ENCODE measurements at places on chromosomes 4 and X.

GRCh38 chr4:36313301-36313700 is 31.9 kb downstream of the DTHD1 start:
- no peak for ATAC-seq

DNA sequence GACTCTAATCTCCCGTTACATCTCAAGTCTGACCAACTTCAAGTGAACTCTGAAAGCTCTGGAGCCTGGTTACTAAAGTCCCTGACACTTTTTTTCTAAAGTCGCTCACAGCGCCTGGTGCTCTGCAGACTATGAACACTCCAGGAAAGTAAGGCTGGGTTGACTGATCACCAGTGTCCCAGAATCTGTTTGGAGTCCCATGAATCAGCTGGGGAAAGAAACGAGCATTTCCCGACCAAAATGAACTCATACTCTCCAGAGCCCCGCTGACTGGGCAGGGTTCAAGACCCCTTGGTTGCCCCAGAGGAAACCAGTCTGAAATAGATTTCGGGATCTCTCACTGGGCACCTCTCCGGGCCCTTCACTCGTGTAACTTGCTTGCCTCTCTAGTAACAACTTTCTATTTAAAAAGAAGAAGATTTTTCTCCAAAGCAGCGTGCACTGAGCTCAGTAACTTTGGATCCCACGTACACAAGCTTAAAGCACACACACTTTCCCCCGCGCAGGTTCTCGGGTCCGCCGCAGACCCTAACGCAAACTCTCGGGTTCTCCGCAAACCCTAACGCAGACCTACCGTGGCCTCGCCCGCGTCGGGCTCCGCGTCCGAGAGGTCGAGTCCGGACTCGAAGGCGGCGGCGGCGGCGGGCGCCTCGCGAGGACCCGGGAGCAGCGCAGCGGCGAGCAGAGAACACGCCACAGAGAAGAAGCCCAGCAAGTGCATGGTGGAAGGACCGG is 964 bp downstream of the VEGFC start:
- ATAC-seq = no peak

DNA sequence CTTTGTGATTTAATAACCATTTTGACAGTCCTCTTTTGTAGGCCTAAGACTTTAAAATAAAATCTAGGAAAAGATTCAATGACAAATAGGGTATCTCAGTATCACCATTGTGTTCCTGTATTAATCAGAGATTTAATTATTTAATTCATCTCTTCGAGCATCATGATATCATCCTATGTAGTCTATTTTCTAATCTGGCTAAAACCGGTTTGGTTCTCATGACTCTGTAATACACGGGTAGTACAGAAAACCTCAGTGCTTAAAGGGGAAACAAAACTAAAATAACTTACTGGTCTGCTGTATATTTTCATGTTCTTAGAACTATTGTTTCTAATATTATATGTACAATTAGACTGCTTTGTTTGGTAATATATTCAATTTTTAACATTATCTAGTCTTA is 23.7 kb upstream of the FBXW7 start:
- peak; percentile 58 for ATAC-seq

GRCh38 chrX:132127743-132128142 is at the start of gene FRMD7:
TSS of gene FRMD7 (minus strand) at chrX:132128020. CDS start at chrX:132127844, 176 bp downstream.
- ATAC-seq = no peak

- no peak for ATAC-seq
Measured at GRCh38 chrX:150990910-150991309, 7.8 kb downstream of the HMGB3 start.

DNA sequence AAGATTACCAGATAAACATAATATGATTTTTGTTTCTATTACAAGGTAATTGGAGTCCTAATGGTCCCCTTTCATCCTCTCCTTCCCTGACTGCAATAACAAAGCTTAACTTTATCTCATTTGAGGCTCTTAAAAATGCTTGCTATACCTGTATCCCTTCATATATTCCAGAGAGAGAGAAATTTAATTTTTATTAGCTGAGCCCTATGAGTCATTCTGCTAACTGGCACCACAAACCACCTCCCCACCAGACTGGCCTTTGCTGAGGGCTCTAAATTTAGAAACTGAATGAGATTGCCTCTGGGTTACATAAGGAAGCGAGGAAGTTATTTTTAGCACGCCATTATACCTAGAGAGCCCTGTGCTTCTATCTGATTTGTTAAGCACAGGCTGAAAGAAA is 27.4 kb downstream of the CBLL2 start:
- peak; percentile 71 for ATAC-seq

- ATAC-seq = no peak
Measured at GRCh38 chr4:38360201-38360600, 303.8 kb upstream of the KLF3 start.

- no peak for ATAC-seq
Measured at GRCh38 chrX:22109442-22109841, 77.3 kb downstream of the PHEX start.

GRCh38 chr4:125316401-125316790 is 1.6 kb downstream of the FAT4 start:
- ATAC-seq = no peak

DNA sequence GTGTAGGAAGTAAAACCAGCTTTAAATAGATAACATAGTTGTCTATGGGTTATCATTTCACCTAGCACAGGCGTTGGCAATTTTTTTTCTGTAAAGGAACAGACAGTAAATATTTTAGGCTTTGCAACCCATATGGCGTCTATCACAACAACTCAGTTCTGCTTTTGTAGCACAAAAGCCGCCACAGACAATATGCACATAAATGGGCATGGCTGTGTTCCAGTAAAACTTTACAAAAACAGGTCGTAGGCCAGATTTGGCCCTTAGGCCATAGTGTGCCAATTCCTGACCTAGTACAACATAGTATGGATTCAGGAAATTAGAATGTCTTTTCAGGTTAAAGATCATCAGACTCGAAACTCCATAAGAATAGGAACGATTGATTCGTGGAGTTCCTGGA is 265.3 kb upstream of the GK2 start:
- no peak for ATAC-seq

GRCh38 chr4:106263594-106264330 is 52.2 kb downstream of the TBCK start:
- ATAC-seq = no peak

GRCh38 chr4:72011906-72012305 is 19.9 kb upstream of the NPFFR2 start:
- ATAC-seq = no peak

GRCh38 chr4:19512086-19512485 is 739.6 kb upstream of the SLIT2 start:
- no peak for ATAC-seq

DNA sequence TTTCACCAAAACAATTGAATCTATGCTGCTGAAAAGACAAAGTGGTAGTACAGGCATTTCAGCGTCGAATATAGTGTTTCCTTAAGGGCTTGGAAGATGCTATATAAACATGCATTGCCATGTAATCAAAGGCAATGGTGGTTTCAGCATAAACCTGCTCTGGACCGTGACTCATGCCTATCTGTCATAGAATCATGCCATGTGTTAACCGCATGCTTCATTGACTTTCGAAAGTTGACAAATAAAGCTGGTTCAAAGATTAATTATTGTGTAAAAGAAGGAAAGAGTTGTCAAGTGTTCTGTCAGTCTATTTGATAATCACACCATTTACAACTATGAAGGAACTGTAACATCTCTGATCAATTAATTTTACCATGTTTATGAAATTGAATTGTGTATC is 83.2 kb downstream of the FUNDC1 start:
- no peak for ATAC-seq

DNA sequence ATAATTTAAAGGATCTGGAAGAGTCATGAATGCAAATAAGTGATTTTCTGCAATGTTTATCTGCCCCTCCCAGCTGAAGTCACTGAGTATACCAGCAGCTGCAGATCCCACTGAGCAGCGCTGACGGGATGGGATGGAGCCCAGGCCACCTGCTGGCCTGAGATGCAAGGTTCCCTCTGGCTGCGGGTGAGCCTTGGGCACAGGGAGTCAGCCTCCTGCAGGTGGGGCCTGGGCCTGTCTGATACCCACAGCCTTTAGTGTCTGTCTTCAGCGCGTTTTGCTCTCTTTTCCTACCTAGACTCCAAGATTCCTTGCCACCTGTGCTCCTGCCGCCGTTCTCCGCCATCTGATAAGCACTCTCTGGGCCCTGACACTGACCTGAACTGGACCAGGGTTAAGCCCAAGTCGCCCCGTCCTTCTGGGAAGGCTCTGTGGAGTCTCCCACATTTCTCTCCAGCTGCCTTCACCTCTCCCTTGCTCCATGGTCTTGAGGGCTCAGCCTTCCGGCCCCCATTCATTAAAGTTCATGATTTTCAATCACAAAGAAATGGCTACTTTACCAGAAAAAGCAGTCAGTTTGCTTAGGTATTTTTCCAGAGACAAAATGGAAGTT is 223.1 kb upstream of the FAT1 start:
- ATAC-seq = no peak

GRCh38 chr4:16682975-16683374 is 215.5 kb downstream of the LDB2 start:
- ATAC-seq = no peak

- ATAC-seq = no peak
Measured at GRCh38 chrX:39244147-39244546, 442.9 kb downstream of the MID1IP1 start.

DNA sequence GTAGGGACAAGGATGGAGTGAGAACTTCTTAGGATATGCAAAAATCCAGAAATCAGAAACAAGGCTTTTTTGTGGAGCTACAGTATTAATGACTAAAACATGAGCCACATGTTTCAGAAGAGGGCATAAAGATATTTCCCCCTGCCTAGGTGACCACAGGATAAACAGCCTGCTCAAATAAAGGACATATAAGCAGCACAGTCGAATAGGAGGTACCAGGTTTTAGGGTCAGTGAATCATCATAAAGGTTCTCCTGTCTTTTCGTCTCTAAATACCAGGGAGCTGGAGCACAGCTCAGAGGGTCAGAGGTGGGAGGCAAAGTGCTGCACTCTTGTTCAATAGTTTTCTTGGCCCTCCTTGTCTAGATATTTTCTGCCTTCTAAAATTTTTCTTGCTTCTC is 211.9 kb upstream of the HS3ST1 start:
- ATAC-seq = no peak

GRCh38 chrX:109773374-109773773 is 40.3 kb upstream of the ACSL4 start:
- ATAC-seq = no peak

- ATAC-seq = no peak
Measured at GRCh38 chrX:115362334-115363095, 73.0 kb downstream of the LUZP4 start.

DNA sequence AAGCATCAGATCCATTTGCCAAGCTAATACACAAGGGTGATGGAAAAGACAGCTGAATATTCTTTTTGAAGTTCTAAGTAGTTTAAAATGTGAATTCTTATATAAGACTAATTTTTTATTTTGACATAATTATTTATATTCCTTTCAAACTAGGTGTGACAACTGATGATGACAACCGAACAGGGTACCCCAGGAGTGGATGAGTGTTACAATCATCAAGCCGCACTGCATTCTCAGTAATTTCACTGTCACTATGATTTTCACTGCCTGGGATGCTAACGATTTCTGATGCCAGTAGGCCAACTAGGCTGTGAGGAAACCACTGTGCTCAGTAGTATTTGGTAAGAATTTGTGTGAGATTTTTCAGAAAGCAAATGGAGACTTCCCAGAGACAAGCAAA is 317.5 kb downstream of the ARAP2 start:
- ATAC-seq = no peak

GRCh38 chr4:8472158-8472688 is 31.6 kb downstream of the TRMT44 start:
- no peak for ATAC-seq

GRCh38 chr4:168028970-168029597 is 63.3 kb upstream of the ANXA10 start:
- ATAC-seq = no peak

GRCh38 chr4:28868841-28869240 is 1851.3 kb upstream of the PCDH7 start:
- no peak for ATAC-seq

- ATAC-seq = peak; percentile 93
Measured at GRCh38 chr4:184395971-184396391, 78.4 kb downstream of the IRF2 start.

- peak; percentile 63 for ATAC-seq
Measured at GRCh38 chrX:50691820-50692219, 122.2 kb downstream of the SHROOM4 start.

- no peak for ATAC-seq
Measured at GRCh38 chrX:41468647-41469323, 21.6 kb downstream of the NYX start.

DNA sequence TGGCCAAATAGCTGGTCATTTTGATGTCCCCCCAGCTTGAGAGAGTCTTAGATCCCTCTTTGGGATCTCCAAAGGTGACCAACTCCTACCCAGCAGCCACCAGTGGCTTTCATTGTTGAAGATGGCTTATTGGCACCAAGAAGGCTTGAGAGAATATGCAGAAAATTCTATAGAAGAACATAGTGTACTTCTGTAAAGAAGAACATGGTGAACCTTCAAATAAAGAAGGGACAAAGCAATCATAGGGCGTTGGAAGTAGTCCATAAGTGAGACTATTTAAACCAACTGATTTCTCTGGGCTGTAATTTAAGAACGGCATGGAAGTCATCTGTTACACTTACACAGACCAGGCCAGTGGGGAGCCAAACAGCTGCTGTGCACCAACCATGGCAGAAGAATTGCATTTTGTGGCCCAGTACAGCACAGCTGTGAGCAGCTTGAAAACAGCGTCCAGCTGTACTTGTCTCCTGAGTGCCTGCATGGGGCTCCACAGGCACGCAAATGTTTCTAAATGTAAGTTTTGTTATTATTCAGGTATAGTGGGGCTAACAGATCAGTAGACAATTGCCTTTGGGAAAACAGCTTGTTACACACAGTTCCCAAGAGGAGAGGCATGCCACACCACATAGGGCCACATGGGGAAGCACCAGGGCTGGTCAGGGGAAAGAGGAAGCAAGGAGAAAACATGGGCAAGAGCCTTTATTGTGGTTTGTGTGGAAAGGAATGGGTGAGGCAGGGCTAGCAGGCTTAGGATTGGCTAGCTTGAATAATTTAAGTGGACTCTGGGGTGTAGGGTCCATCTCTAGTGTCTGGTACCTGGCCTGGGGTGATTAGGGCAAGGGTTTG is 125.0 kb downstream of the ARHGAP6 start:
- no peak for ATAC-seq

DNA sequence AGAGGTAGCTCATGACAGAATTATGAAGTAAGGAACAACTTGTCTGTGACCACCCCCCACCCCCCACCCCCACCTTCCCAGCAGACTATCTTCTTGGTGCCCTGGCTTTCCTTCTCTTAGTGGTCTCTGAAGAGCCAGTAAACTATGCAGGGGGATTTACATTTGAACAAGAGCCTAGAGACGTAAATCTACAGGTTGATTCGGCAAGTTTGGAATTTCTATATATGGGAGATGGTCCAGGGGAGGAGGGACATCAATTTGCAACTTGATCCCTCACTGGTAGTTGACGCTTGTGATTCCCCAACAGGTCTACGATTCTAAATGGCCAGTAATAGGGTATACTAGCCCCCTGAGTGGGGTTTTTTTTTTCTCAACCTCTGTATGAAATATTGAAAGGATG is 36.7 kb downstream of the IL13RA1 start:
- no peak for ATAC-seq

GRCh38 chr4:182653596-182653995 is 263.6 kb downstream of the DCTD start:
- ATAC-seq = no peak
